Fibroblast of gingiva (primary cell): ENCODE measurements at places on chromosomes 6 and 20.
A peak's percentile ranks its signal among the peaks of the same experiment; 100 is the strongest.

DNA sequence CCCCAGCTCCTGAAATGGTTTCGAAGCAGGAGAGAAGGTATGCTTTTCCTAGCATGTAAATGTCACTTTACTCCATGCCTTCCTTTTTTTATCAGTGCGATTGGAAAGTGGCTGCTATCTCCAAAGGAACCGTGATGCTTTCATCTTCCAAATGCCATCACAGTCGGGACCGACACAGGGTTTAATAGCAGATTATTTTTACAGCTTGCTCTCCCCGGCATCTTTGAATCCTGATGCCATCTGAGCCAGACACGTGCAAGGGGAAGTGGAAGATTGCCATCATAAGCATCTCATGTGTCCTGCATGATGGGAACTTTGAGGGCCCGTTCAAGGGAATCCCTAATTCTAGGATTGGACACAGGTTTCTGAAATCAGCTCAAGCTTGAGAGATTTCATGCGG lies 253.4 kb upstream of the KCNG1 start:
- DNase-seq = no peak

- peak; percentile 67 for DNase-seq
These were observed 12.9 kb upstream of the C20orf144 start for GRCh38 chr20:33649201-33649681.

- DNase-seq = no peak
These were observed 15.0 kb downstream of the BLTP3A start for GRCh38 chr6:34806738-34807453.

DNA sequence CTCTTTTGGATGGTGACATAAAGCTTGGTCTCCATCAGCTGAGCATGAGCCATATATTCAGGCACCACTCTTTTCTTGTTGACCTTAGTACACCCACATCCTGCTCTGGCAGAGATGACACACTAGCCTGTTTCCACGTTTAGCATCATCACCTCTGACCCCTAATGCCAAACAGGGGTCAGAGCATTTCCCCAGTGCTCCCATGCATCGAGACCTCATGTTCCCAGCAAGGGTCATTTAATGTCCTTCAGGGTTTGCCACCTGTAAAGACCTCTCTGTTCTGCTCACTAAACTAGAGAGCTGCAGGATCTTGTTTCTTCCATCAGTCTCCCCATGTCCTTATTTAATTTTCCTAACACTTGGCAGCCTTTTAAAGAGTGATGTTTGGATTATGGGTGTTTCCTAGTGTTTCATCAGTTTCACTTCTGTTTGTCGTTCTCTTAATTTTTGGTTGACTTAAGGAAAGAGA lies 97.5 kb downstream of the AIG1 start:
- DNase-seq = peak; percentile 30

- no peak for DNase-seq
These were observed 56.1 kb upstream of the THEMIS start for GRCh38 chr6:127956956-127957355.

GRCh38 chr6:87342829-87343228 lies 1.8 kb upstream of the C6orf163 start:
- DNase-seq = no peak

- no peak for DNase-seq
These were observed 26.4 kb downstream of the PSMG4 start for GRCh38 chr6:3285049-3285639.

- no peak for DNase-seq
These were observed 125.3 kb downstream of the DLL1 start for GRCh38 chr6:170165471-170166117.

DNA sequence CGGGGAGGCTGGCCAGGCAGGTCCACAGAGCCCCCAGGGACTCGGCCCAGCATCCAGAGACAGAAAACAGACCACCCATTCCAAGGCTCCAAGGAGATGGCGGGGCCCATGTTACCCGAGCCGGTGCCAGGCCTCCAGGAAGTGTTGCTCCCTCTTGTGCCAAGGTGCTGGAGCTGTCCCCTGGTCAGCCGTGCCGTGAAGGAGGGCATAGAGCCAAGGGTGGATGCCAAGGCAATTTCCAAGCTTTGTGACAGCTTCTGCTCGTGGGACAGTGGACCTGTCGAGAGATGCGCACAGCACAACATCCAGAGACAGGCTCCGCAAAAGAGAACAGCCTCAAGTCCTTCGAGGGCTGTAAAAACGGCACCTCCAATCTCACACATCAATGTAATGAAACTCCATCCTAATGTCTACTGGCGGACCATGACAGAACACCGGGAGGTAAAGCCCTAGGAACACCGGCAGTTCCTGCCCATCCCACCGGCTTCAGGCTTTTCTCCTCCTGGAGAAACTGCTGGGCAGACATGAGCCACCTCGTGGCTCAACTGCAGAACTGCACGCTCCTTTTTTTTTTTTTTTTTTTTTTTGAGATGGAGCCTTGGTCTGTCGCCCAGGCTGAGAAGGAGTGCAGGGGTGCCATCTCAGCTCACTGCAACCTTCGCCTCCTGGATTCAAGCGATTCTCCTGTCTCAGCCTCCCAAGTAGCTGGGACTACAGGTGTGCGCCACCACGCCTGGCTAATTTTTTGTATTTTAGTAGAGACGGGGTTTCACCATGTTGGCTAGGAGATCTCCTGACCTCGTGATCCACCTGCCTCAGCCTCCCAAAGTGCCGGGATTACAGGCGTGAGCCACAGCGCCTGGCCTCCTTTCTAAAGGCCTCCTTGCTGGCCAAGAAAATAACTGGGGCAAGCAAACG lies 30.9 kb upstream of the AVP start:
- peak; percentile 45 for DNase-seq

DNA sequence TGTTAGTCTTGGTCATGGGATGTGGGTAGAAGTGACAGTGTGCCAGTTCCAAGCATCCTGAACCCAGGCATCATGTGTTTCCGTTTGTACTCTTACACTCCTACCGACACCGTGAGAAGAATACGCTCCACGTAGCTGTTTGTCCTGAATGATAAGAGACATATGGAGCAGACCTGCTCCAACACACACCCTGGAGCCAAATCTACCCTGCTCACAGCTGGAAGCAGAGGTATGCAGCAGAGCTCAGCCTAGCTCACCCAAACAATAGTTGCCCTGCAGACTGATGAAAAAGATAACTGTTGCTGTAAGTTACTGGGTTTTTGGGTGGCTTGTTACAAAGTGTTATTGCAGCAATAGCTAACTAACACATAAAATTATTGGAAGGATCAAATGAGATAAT lies 14.3 kb upstream of the PDSS2 start:
- DNase-seq = no peak

DNA sequence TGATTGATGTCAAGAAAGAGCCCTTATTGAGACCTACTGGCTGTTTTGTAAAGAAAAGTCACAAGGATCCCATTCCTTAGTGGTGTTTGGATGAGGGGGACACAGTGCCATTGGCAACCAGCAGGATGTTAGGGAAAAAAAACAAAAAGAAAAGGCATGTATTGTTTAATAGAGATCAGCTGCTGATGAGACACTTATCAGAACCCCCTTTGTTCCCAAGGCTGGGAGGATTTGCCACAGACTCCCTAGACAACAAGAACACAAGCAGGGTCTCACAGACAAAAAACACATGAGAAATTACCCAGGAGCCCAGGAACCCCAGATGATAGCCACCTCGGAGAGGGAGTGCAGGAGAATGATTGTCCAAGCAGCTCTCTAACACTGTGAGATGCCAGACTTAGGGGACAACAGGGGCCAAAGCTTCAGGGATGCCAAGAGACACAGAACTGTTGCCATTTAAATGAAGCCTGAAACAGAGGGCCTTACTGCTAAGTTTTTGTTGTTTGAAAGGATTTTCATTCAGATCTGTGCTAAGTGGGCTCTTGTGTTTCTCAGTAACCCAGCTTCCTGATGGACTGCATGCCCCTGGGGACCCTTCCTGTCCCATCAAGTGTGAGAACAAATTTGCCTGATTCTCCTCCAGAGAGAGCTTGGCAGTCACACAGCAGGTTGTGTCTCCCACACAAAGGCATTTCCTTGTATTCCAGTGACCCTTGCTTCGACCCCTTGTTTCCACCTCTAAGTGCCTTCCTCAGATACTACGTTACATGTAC lies 48.7 kb upstream of the HEY2 start:
- no peak for DNase-seq
